ENCODE measurements at places on chromosomes 16 and 17.

- DNase-seq, result peak; percentile 40
These were observed 9.3 kb downstream of the GAS2L2 start for GRCh38 chr17:35743626-35744328.

- no peak for DNase-seq
These were observed 22.7 kb upstream of the OR1F1 start for GRCh38 chr16:3165111-3165822.

- DNase-seq, result peak; percentile 32
These were observed 174.2 kb downstream of the TANC2 start for GRCh38 chr17:63140255-63140654.

DNA sequence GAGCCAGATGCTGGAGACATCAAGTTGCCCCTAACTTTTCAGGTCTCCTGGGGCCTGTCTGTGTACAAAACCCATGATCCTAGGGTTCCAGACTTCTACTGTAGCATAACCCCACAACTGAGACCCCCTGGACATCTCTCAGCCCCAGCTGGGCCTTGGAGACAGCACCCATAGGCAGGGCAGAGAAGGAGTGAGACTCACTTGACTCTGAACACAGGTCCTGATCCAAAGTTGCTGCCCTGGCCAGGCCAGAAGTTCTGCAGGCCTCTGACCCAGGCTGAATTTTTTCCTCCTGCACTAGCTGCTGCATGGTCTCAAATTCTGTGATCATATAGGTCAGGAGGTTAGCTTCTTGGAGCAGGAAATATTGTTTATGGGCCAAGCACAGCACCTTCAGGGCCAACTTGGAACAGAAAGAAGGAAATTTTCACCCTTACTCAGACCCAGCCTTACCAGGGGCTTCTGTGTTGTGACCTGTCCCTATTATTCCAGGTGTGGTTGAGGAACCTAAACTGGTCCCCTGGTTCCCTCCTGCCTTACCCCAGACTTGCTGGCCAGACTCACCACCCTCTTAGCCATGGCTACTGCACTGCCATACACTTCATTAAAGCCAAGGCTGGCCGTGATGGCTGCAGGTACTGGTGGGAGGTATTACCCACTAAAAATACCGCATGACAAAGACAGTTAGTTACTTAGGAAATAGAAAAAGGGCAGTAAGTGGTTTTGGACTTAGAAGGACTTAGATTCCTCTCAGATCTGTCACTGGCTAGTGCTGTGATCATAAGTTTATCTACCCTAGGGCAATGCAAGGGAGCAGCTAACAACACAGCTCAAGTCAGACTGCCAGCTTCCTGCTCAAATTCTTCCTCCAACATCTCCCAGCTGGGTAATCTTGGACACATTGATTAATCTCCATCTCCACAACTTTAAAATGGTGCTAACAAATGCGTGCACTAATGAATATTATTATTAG, 2180.1 kb downstream of the TP53TG3F start:
- DNase-seq, result no peak

- DNase-seq, result no peak
These were observed 22.2 kb downstream of the HLF start for GRCh38 chr17:55286681-55287589.

- no peak for DNase-seq
These were observed 17.8 kb downstream of the CDH16 start for GRCh38 chr16:66900721-66901441.

GRCh38 chr16:19179546-19180490, 11.8 kb downstream of the SYT17 start:
- DNase-seq, result peak; percentile 48

GRCh38 chr16:3243882-3244281, 8.9 kb upstream of the ZNF200 start:
- DNase-seq, result no peak

- DNase-seq, result peak; percentile 85
These were observed 7.8 kb upstream of the PDK2 start for GRCh38 chr17:50087246-50087911.

GRCh38 chr17:53033297-53033696, 789.4 kb upstream of the KIF2B start:
- no peak for DNase-seq

- DNase-seq, result no peak
These were observed 24.6 kb downstream of the NECAB2 start for GRCh38 chr16:83992624-83993023.

GRCh38 chr16:86714166-86714565, 135.8 kb downstream of the FOXL1 start:
- DNase-seq, result no peak
